PC-3 (cell line): ENCODE measurements at places on chromosomes 2 and 18.

GRCh38 chr2:47201224-47201623, 46.1 kb upstream of the STPG4 start:
- DNase-seq = peak; percentile 60

- DNase-seq = no peak
Measured at GRCh38 chr18:59835605-59836379, 64.0 kb upstream of the PMAIP1 start.

- no peak for DNase-seq
Measured at GRCh38 chr2:96930351-96931010, 55.9 kb downstream of the FAM178B start.

GRCh38 chr2:150640039-150640438, 152.6 kb upstream of the RND3 start:
- DNase-seq = no peak

- DNase-seq = peak; percentile 17
Measured at GRCh38 chr2:144330951-144331673, 188.8 kb downstream of the ZEB2 start.
